Activated CD8-positive, alpha-beta T cell treated with anti-CD3 and anti-CD28 coated beads, Interleukin-2, amount 10 ng/mL, durations not matched to agents 7 days and 5 days (primary cell): ENCODE measurements at places on chromosomes 6 and 20. TPM values are rescaled to one million over a fixed set of nuclear protein-coding genes. Genes with fewer than 3 reads are reported as not detected.

DNA sequence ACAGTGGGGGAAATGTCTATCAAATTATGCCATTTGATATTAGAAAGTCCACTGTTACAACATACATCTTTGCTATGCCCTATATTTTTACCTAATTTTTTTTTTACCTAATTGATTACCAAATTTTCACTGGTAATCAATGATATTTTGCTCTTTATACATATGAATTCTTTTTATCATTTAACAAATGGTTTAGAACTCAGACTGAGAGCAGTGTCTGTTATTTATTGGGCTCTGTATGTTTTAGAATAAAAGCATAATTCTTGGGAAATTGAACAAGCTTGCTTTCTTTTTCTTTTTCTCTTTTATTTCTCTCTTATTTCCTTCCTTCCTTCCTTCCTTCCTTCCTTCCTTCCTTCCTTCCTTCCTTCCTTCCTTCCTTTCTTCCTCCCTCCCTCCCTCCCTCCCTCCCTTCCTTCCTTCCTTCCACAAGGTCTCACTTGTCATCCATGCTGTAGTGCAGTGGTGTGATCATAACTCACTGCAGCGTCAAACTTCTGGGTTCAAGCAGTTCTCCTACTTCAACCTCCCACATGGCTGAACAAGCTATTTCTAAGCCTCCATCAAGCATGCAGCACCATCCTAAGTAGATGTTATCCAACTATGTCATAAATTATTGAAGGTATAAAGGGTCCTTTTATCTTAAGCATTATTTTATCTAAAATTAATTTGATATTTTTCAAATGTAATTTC is 911.7 kb upstream of the CITED2 start:
- DNase-seq, result no peak
- no peak overlapping the region for H3K4me3 ChIP-seq
- H3K4me1 ChIP-seq, result no peaks in the 10 kb centered on the region
- no peaks in the 10 kb centered on the region for H3K27me3 ChIP-seq

DNA sequence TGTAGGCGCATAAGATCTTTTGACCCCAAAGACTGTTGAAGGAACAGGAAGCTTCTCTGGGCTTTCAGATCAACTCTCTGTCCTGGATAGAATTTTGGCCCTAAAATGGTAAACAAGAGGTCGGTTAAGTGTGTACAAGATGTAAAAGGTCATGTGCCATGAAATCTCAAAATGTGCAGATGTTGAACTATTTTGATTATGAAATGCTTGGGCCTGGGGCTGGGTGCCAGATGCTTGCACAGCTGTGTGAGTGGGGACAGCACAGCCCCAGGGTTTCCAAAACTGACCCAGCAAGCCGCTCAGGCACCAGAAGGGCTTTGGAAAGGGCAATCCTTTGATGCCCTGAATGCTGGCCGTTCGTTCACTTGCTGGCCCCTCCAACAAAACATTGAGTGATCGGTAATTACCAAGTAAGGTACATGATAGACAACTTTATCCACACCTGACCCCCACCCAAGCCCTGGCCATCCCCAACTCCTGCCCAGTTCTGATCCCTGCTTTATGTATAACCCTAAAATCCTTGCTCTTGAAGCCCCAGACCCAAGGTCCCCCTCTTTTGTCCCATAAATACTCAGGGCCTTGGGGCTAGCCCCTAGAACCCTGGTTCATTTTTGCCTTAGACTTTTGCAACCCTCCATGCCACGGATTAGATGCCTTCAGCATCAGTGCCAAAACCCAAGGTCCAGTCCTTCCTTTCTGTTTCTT is 1.9 kb downstream of the TMEM239 start:
- peaks cover 18% of the 10 kb centered on the region for H3K4me1 ChIP-seq
- peaks cover 51% of the 10 kb centered on the region for H3K27me3 ChIP-seq
- no peaks in the 10 kb centered on the region for H3K36me3 ChIP-seq
- H3K27ac ChIP-seq, result no peak overlapping the region
- no peak overlapping the region for H3K4me3 ChIP-seq

GRCh38 chr6:57162028-57162427 is 10.1 kb upstream of the BAG2 start:
- no peaks in the 10 kb centered on the region for H3K27me3 ChIP-seq
- H3K4me1 ChIP-seq, result no peaks in the 10 kb centered on the region
- H3K36me3 ChIP-seq, result peaks cover 46% of the 10 kb centered on the region
- H3K27ac ChIP-seq, result no peak overlapping the region
- no peak for DNase-seq
- no peak overlapping the region for H3K4me3 ChIP-seq

The GHRH gene
- not detected for total RNA-seq

DNA sequence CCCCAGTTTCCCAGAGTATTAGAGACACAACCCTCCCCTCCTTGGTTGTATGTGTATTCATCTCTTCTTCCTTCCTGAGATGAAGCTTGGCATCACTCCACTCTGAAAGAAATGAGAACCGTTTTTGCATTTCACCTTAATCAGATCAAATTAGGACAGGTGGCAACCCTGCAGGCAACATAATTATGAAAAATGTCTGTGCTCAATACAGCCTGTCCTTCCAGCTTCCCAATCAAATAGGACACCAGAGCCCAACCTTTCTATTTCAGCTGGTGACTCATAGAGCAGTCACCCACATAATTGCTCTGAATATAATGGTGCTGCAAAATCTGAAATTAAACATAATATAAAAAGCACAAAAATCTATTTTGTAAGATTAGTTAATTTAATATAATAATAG is 310.2 kb upstream of the AGPAT4 start:
- H3K27ac ChIP-seq, result no peak overlapping the region
- no peak for DNase-seq
- no peak overlapping the region for H3K4me3 ChIP-seq
- no peaks in the 10 kb centered on the region for H3K4me1 ChIP-seq
- H3K36me3 ChIP-seq, result no peaks in the 10 kb centered on the region

- no peak overlapping the region for H3K27ac ChIP-seq
- peaks cover 8% of the 10 kb centered on the region for H3K36me3 ChIP-seq
- H3K27me3 ChIP-seq, result no peaks in the 10 kb centered on the region
Observed at GRCh38 chr20:5766085-5766764, 16.0 kb downstream of the SHLD1 start.

DNA sequence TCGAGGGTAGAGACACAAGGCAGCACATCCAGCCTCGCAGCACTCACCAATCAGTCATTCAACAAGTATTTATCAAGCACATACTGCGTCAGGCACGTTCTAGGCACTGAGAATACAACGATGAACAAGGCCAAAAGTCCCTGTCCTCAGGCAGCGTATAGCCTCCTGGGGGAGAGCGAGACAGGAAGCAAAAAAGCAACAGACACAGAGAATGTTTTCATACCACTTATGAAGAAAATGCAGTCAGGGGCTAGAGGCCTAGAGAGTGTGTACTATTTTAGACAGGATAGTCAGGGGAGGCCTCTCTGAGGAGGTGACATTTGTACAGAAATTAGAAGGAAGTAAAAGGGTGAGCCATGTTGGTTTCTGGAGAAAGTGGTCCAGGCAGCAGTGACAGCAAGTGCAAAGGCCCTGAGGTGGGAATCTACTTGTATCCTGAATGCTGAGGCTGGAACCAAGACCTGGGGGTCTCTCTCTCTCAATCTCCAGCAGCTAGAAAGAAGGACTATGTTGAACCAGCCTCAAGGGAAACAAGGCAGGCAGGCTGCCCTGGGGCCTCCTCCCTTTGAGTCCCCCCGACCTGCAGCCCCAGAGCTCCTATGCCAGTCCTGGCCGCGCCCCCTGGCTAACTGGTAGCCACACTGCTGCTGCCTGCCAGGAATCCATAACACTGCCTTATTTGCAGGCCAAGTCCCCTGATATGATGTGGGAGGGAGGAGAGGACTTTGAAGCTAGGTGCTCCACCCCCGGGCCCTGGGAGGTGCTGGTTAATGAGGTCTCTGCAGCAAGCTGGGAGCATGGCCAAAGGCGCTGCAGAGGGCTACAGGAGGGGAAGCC is 151.2 kb downstream of the GRM4 start:
- peaks cover 24% of the 10 kb centered on the region for H3K27me3 ChIP-seq
- no peaks in the 10 kb centered on the region for H3K4me1 ChIP-seq
- no peak for DNase-seq

- no peaks in the 10 kb centered on the region for H3K27me3 ChIP-seq
- H3K4me3 ChIP-seq, result peak overlapping the region; percentile 82
- peak overlapping the region; percentile 95 for H3K27ac ChIP-seq
- H3K4me1 ChIP-seq, result peaks cover 41% of the 10 kb centered on the region
- DNase-seq, result no peak
Observed at GRCh38 chr6:12010635-12011275, 1.4 kb upstream of the HIVEP1 start.

DNA sequence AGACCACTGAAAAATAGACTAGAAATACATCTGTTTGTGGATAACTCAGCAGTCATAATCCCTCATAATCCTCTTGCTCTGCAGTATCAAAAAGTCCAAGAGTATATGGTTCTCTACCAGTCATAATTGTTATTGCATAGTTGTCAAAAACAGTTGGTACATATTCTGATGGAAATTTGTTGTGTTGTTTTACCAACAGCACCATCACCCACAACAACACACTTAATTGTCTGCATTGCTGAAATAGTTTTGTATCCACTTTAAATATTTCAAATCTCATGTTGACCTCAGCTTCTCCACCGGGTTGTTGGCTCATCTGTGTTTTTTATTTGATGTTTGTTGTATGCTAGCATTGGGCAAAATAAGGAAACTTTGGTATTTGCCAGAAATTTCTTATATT is 39.4 kb downstream of the ITCH start:
- H3K27ac ChIP-seq, result no peak overlapping the region
- peaks cover 42% of the 10 kb centered on the region for H3K4me1 ChIP-seq
- H3K27me3 ChIP-seq, result no peaks in the 10 kb centered on the region
- H3K36me3 ChIP-seq, result peaks cover 40% of the 10 kb centered on the region
